Lower lobe of right lung (tissue), 2 donors: ENCODE measurements at places on chromosomes 5 and 9.
A peak's percentile ranks its signal among the peaks of the same experiment; 100 is the strongest.

GRCh38 chr5:124059200-124059599, 547.2 kb downstream of the CSNK1G3 start:
- DNase-seq: no peak

- DNase-seq: no peak
Measured at GRCh38 chr9:130541533-130541932, 37.8 kb upstream of the FUBP3 start.

DNA sequence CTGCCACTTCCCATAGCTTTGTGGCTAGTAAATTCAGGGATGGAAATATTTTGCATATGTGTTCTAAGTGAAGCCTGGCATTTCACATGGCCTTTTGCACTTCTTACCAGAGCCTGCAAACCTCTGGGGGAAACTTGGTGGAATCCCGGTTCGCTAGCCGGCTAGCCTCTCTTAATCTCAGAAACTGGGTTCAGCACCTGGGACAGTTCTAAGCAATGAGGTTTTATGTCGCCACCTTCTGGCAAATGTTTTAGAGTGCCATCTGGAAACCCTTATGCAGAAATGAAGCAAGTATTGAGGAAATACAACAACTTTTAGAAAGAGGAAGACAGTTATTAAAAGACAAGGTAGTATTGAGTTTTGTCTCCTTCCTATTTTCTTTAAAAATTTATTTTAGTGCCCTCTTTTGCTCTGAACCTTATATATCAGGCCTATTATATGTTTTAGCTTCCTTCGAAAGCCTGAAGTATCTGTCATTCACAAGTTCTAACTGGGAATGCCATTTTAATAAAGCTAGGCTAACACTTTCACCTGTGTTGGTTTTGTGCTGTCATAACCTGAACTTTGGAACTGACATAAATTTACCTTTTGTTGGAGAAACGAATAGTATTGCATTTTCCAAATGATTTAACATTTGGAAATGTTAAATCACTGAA, 963 bp upstream of the HTR1A start:
- no peak for DNase-seq

- DNase-seq: no peak
Measured at GRCh38 chr5:82815871-82816270, 261.3 kb downstream of the TMEM167A start.

GRCh38 chr5:159021901-159022556, 77.7 kb downstream of the EBF1 start:
- DNase-seq: peak; percentile 53

DNA sequence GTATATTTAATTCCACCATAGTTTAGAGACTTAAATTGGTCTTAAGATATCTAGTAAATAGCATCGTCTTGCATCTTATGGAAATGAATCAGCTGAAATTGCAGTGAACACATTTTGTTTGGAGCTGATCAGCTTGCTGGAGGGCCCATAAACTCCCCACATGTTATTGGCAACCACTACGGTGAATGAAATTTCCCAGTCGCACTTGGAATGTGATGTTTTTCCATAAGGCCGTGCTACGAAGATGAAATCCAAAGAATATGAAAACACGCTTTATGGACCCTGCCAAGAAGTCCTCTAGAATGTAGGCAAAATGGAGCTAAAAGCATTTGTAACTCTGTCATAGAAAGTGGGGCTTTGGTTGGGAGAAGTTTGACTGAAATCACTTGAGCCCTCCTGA, 572.1 kb downstream of the ACTL7B start:
- DNase-seq: no peak

DNA sequence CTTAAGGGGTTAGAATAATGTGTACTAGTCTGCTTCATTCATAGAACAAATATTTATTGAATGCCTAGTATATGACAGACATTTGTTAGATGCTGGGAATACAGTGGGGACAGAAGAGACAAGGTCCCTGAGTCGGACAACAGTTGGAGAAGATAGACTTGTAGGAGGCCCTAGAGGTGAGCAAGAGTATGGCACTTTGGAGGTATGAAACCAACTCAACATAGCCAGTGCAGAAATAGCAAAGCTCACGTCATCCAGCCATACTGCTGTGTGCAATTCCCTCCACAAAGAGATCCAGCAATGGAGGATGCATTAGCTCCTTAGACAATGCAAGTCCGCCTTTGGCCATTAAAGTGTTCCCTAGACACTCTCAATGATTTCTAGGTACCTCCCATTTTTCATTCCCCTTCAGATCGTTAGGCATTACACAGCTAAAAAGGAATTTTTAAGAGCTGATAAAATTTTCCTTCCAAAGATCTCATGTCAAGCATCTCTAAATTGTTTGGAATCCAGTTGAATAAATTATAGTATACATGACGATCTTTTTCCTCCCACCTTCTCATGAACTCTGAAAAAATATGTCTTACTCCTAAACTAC, 1949.6 kb upstream of the WWC1 start:
- no peak for DNase-seq

DNA sequence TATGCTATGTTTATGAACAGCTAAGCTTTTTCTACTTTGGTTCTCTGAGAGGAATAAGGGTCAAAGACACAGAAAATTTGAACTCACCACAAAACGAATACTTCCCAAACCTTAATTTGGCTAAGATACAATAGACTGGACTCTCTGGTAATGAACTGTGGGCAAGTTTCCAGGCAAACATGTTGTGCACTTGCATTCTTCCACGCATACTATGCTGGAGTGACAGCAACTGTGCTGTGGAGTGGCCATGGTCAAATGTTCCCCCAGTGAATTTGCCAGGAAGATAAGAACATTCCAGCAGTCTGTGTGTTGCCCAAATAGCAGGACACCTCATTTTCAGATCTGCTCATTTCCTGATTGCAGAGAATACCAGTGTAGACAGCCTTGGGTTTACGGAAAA, 275.3 kb upstream of the IL12B start:
- DNase-seq: no peak

- no peak for DNase-seq
Measured at GRCh38 chr5:10319202-10319851, 11.6 kb upstream of the CMBL start.

DNA sequence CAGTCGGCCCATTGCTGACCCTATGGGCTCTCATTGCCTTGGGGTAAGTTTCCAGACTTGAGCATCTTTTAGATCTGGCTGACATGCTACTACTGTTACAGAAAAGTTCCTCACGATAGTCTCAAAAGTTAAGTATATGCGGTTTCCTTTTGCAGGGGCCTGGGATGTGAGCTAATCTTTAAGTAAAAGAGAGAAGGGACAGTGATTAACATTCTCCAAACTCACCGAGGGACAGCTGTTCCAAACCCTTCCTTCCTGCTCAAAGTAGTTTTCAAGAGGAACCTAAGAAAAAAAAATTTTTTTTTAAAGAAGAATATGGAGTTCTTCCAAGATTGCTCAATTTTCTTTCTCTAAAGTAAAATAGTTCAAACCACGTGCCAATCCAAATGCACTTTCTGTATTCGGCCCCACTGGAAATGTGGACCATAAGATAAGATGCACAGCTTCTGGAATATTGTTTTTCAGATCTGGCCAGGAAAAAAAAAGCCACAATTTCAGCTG, 168.0 kb upstream of the SPRY4 start:
- no peak for DNase-seq

DNA sequence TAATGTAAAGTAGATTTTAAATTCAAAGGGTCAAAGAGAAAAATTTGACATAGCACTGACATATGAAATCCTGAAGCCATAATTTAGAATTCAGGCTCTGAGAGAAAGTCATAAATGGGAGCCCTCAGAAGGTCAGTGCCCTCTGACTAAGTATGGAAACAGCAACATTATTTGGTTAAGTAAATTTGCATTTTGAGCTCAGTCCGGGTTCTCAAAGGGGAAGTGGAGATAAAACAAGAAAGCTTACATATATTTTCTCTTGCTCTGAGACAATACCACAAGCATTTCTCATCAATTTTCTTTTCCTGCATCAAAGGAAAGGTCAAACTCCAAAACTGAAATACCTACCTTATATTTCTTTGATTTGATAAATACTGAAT, 348.0 kb downstream of the SEMA5A start:
- no peak for DNase-seq

- no peak for DNase-seq
Measured at GRCh38 chr9:136765041-136765440, 723 bp upstream of the LCN15 start.

DNA sequence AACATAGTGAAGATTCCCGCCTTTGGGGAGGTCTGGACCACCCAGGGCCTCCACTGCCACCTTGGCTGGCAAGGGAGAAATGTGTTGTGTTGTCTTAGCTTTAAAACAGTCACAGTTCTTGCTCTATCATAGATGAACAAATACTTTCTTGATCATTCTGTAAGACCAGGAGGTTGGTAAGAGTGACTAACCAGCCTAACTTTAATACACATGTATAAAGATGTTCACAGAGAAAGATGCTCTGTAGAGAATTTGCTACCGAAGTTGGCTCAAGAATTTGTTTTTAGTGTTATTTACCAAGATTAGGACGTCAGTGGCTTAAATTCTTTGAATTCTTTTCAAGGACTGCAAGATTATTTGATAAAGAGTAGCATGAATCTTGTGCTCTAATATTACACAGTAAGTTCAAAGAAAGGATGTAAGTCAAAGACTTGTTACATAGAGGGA, 28.4 kb downstream of the GLRX start:
- no peak for DNase-seq

GRCh38 chr9:71863631-71864030, 47.4 kb downstream of the ABHD17B start:
- DNase-seq: no peak

DNA sequence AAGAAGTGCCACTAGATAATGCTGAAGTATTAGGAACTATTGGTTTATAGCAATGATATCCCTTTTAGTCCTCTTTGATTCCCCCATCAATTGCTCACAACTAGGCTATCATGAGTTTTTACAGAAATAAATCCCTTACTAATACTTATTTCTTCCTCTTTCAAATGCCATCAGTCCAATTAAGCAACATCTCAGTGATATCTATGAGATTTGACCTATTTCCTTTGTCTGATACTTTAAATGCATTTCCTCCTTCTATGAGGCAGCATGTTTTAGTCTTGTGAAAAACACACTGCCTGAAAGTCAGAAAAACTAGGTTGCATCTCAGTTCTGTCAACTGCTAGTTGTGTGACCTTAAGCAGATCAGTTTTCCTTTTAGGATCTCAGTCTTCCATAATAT, 101.6 kb downstream of the FBXW11 start:
- no peak for DNase-seq

DNA sequence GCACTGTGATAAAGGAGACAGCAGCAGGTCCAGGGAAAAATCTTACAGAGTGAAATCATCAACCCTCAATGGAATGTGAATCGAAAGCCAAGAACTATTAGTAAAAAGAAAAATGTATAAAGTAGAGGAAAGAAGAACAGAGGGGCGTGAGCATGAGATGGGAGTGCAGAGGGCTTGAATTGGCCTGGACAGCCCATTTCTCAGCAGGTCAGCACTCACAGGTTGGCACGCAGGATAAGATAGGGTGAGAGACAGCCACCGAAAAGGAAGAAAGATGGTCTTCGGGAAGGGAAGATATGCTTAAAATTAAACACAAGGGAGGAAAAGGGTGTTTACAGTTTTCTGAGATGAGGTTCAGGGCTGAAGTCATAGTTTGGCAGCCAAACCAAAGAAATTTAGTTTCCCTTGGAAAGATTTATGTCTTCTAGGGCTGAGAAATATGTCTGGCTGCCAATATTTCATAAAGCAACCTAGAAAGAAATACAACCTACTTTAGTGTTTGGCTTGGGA, 524.7 kb downstream of the SPATA31D1 start:
- no peak for DNase-seq

GRCh38 chr5:77662635-77663034, 24.1 kb upstream of the OTP start:
- no peak for DNase-seq

DNA sequence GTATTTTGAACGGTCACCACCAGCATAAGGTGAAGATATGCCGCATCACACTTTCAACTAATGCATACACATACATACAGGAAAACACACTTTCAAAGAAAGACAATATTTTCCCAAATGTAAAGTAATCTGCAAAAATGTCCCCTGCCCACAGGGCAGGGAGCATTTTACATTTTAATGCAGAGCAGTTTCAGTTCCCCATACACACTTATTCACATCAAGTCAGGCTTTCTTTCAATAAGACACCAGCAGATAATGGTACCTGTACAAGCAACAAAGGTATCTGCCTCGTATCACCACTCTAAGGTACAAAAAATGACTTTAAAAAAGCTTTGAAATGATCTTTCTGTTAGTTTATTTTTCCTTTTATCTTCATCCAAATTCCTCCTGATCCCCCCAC, 247.1 kb upstream of the CCNG1 start:
- no peak for DNase-seq

DNA sequence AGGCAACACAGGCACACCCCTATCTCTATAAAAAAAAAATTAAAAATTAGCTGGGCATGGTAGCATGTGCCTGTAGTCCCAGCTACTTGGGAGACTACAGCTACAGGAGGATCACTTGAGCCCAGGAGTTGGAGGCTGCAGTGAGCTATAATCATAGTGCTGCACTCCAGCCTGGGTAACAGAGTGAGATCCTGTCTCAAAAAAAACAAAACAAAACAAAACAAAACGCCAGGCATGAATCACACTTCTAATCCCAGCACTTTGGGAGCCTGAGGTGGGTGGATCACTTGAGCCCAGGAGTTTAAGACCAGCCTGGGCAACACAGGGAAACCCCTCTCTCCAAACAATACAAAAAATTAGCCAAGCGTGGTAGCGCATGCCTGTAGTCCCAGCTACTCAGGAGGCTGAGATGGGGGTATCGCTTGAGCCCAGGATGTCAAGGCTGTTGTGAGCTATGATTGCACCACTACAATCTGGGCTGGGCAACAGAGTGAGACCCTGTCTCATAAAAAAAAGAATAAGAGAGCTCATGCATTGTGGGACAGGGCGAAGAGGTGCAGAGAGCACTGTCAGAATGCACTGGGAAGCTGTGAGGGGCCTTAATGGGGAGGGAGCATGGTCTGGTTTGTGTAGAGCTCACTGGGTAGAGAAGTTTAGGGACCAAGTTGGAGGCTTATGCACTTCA, 8.4 kb upstream of the SAP30L start:
- no peak for DNase-seq

GRCh38 chr5:111562561-111562960, 50.2 kb upstream of the STARD4 start:
- no peak for DNase-seq

DNA sequence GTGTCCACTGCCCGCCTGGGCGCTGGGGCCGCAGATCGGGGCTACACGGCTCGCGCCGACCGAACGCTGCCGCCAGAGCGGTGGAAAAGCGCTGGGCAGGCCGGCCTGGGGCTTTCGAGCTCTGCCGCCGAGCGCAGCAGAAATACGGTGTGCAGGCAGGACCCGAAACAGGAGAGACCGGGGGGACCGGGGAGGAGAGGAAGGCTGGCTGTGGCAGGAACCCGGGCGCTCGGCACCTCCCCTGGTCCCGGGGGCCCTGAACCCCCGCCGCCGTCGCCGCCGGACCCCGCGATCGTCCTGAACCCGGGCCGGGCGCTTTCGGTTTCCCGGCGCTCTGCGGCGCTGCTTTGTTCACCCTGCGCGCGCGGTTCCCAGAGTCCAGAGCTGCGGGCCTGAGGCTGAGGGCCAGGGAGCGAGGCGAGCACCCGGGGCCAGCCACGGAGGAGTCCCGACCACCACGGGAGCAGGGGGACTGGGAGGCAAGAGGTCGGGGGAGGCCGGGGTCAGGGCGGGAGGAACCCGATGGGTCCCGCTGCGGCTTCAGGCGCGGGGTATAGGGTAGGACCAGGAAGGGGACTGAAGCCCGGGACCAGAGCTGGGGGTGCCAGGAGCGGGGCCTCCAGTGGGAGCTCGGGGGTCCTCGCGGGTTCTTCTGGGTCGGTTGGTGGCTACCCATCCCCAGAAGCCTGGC, 12.0 kb downstream of the IRX2 start:
- DNase-seq: peak; percentile 56

- no peak for DNase-seq
Measured at GRCh38 chr9:109320331-109320741, 523 bp downstream of the EPB41L4B start.
